Aorta (tissue), 5 donors: ENCODE measurements at places on chromosomes 2 and 18. TPM values are rescaled to one million over a fixed set of nuclear protein-coding genes. Genes with fewer than 3 reads are reported as not detected.
A peak's percentile ranks its signal among the peaks of the same experiment; 100 is the strongest.

Gene FBXO36
- total RNA-seq = 2.2 TPM

Gene SLC9A4
- total RNA-seq = not detected

Gene BOLL
- total RNA-seq = not detected

Gene FOXI3
- total RNA-seq = not detected

Gene LOXL3
- total RNA-seq = 27.1 TPM

DNA sequence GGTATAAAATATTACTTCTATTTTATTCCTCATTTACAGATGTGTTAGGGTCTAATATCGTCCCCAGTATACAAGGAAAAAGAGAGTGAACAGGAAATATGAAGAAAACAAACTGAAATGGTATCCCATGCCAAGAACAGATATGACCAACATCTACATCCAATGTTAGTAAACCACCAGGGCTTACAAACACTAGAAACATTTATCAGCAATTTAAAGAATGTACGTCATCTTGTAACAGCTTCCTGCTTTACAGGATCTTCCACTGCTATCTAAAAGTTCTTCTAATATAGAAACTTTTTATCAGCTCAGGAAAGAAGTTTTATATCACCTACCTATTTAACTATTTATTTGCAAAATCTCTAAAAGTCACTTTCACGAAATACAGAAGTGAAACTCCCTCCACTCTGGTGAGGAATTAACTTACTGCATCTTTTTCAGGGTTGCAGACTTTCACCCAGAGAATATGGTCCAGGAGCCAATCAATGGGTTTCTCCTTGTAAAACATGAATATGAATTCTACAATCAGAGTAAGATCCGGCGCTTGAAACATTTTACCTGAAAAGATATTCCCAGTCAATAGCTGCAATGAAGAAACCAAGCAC is 35.2 kb downstream of the UNC50 start:
- H3K27me3 ChIP-seq = no peaks in the 10 kb centered on the region
- no peak for DNase-seq
- H3K36me3 ChIP-seq = no peaks in the 10 kb centered on the region
- no peak overlapping the region for H3K4me3 ChIP-seq
- no peak overlapping the region for H3K27ac ChIP-seq

DNA sequence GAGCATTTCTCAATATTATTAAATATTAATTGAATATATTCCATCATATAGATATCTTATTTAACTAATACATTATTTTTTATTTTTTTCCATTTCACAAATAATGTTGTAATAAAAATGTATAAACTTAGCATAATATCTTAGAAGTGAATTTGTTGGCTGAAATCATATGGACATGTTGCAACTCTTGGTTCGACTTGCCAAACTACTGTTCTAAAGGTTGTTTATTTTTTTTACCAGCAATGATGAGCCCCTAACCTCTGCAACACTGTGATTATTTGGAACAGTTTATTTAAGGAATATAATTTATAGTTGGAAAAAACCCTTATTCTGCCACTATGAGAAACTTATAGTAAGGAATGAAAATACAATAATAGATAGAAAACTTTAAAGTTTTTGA is 8.8 kb upstream of the NAB1 start:
- no peaks in the 10 kb centered on the region for H3K27me3 ChIP-seq
- H3K27ac ChIP-seq = no peak overlapping the region
- no peak overlapping the region for H3K4me3 ChIP-seq
- H3K36me3 ChIP-seq = no peaks in the 10 kb centered on the region
- H3K4me1 ChIP-seq = peaks cover 7% of the 10 kb centered on the region

DNA sequence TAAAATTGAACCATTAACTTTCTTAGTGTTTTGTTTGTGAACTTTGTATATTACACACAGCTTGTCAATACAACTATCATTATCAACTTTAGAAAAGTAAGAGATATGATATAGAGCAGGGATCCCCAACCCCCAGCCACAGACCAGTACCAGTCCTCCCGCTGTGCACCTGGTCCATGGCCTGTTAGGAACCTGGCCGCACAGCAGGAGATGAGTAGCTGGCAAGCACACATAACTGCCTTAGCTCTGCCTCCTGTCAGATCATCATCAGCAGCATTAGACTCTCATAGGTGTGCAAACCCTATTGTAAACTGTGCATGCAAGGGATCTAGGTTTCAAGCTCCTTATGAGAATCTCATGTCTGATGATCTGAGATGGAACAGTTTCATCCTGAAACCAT is 491.0 kb upstream of the NXPH2 start:
- no peak overlapping the region for H3K27ac ChIP-seq
- no peak for DNase-seq
- no peak overlapping the region for H3K4me3 ChIP-seq
- H3K27me3 ChIP-seq = no peaks in the 10 kb centered on the region
- no peaks in the 10 kb centered on the region for H3K36me3 ChIP-seq
- H3K4me1 ChIP-seq = no peaks in the 10 kb centered on the region

- no peaks in the 10 kb centered on the region for H3K4me1 ChIP-seq
- peak; percentile 81 for DNase-seq
- peak within 1 kb of the TSS; percentile 41 for H3K4me3 ChIP-seq
These were observed at the start of gene RTKN for GRCh38 chr2:74441690-74442482. Gene RTKN (minus strand): TSS chr2:74441937. CDS start chr2:74441816, 121 bp downstream.

DNA sequence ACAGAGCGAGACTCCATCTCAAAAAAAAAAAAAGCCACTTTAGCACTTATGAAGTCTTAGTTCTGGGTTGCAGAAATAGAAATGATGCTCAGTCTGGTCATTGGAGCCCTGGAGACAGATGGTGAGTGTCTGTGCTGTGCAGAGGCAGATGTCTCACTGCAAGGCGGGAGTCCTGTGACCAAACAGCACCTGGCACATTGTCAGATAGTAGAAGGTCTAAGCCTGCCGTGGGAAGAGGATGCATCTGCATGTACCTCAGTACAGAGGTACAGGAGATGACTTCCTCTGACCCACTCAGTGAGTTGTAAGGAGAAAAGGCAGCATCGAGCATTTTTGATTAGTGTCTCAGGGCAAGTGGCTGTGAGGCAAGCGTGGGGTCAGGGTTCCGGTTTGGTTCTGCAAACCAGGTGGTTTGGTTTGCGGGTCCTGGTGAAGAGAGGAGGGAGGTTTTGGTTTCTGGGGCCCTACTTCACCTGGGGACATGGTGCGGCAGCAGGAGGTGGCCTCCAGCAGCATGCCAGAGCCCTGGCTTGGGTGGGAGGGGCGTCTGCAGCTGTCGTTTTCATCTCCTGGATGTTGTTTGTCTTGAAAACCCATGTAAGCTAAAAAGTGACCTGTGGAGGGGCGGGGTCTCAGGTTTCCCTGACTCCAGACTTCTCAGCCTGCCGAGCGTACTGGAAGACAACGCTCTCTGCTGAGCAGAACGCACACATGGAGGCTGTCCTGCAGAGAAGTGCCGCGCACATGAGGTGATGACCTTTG is 3.8 kb downstream of the RBFA start:
- H3K27ac ChIP-seq = no peak overlapping the region
- H3K27me3 ChIP-seq = no peaks in the 10 kb centered on the region
- no peaks in the 10 kb centered on the region for H3K36me3 ChIP-seq
- H3K4me1 ChIP-seq = no peaks in the 10 kb centered on the region

DNA sequence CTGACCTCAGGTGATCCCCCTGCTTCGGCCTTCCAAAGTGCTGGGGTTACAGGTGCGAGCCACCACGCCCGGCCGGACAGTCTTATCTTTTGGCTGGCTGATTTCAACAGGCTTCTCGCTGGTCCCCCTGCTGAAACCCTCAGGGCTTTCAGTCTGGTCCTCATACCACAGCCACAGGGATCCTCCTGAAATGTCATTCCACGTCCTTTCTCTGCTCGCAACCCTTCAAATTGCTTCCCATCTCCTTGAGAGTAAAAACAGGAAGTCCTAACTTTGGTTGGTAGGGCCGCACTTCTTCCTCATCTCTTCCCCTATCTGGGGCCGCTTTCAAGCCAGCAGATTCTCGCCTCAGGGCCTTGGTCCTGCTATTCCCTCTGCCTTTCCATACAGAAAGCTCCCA is 1.4 kb upstream of the CAB39 start:
- no peak overlapping the region for H3K4me3 ChIP-seq
- H3K27ac ChIP-seq = no peak overlapping the region
- no peak for DNase-seq
- no peaks in the 10 kb centered on the region for H3K4me1 ChIP-seq
- no peaks in the 10 kb centered on the region for H3K36me3 ChIP-seq
- H3K27me3 ChIP-seq = no peaks in the 10 kb centered on the region

GRCh38 chr2:142769761-142770160 is 107.7 kb upstream of the KYNU start:
- H3K36me3 ChIP-seq = no peaks in the 10 kb centered on the region
- no peak overlapping the region for H3K27ac ChIP-seq
- no peak for DNase-seq
- no peaks in the 10 kb centered on the region for H3K4me1 ChIP-seq
- H3K27me3 ChIP-seq = no peaks in the 10 kb centered on the region

GRCh38 chr18:23943104-23943503 is 71.5 kb upstream of the TTC39C start:
- H3K36me3 ChIP-seq = no peaks in the 10 kb centered on the region
- no peaks in the 10 kb centered on the region for H3K27me3 ChIP-seq
- H3K4me3 ChIP-seq = no peak overlapping the region
- H3K27ac ChIP-seq = no peak overlapping the region

DNA sequence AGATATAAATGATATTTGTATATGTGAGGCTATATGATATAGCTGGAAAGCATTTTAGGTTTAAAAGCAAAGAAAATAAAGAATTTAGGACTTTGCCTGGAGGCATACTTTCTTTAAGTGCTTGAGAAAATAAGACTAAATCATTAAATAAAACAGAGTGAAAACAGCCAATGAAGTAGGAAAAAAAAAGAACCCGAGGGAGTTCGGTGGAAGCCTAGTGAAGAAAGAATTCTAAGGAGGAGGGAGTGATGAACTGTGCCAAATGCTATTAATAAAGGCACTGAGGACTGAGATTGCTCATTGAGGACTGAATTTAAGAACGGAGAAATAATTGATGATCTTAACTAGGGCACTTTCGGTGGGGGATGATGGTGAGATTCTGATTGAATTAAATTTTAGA is 573.5 kb downstream of the DSC3 start:
- no peak for DNase-seq
- H3K4me1 ChIP-seq = no peaks in the 10 kb centered on the region
- H3K27me3 ChIP-seq = no peaks in the 10 kb centered on the region
- H3K4me3 ChIP-seq = no peak overlapping the region
- H3K36me3 ChIP-seq = no peaks in the 10 kb centered on the region

GRCh38 chr2:208017721-208018120 is 7.6 kb downstream of the PLEKHM3 start:
- no peak overlapping the region for H3K4me3 ChIP-seq
- peaks cover 4% of the 10 kb centered on the region for H3K4me1 ChIP-seq
- H3K36me3 ChIP-seq = no peaks in the 10 kb centered on the region
- DNase-seq = no peak

DNA sequence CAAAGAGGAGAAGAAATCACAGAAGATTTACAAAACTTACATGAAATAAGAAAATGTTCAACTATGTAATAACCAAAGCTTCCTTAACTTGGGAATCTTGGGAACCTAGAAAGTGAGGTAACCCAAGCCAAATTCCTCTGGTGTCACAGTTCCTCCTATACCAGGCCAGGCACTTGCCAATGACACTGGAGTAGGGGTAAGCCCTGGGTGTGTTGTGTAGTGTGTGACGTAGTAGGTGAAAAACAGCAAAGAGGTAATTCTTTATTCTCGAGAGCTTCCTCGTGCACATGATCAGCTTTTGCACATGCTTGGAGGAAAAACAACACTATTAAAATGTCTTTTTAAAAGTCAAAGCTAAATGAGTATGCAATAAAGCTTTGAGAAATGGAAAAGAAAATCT is 118.0 kb downstream of the METTL8 start:
- H3K27me3 ChIP-seq = no peaks in the 10 kb centered on the region
- H3K36me3 ChIP-seq = no peaks in the 10 kb centered on the region
- DNase-seq = no peak
- H3K27ac ChIP-seq = no peak overlapping the region

GRCh38 chr2:238053191-238053776 is 7.5 kb upstream of the SCLY start:
- H3K4me1 ChIP-seq = no peaks in the 10 kb centered on the region
- H3K4me3 ChIP-seq = no peak overlapping the region
- no peaks in the 10 kb centered on the region for H3K27me3 ChIP-seq
- H3K36me3 ChIP-seq = no peaks in the 10 kb centered on the region
- no peak overlapping the region for H3K27ac ChIP-seq
- no peak for DNase-seq

DNA sequence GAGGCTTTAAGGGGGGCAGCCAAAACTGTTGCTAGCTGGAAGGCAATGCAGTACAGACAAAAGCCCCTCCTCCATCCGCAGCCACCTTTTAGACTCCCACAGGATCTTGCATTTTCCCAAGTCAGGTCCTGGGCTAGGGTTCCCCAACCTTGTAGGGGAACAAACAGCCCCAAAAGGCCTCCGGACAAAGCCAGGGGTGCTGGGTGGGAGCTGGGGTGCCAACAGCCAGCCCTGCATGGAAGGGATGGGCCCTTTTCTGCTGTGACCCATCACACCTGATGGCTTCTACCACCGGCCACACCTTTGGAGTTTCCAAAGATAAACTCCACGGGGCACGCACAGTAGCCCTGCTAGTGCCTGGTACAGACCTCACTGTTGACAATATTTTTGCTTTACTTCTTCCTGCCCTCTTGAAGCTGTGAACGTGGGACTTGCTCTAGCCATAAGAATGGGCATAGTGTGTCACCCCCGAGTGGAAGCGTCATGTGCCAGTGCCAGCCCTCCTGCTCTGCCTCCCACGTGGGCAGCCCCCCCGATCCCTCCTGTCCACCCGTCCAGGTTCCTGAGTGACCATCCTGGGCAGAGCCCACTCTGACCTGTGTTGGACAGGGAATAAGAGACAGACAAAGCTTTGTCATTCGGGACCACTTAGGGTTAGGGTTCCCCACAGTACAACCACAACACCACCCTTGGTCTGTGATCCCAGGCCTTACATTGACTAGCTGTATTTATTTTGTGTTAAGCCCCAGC is 18.8 kb downstream of the TUBB6 start:
- no peak overlapping the region for H3K4me3 ChIP-seq
- no peaks in the 10 kb centered on the region for H3K4me1 ChIP-seq
- peaks cover 3% of the 10 kb centered on the region for H3K36me3 ChIP-seq

- H3K4me1 ChIP-seq = no peaks in the 10 kb centered on the region
- no peak overlapping the region for H3K4me3 ChIP-seq
- H3K36me3 ChIP-seq = no peaks in the 10 kb centered on the region
- no peaks in the 10 kb centered on the region for H3K27me3 ChIP-seq
These were observed 502.2 kb downstream of the NRXN1 start for GRCh38 chr2:50529600-50530218.

GRCh38 chr2:112941753-112942653 is 31.0 kb downstream of the IL37 start:
- no peaks in the 10 kb centered on the region for H3K27me3 ChIP-seq
- peak; percentile 81 for DNase-seq
- H3K36me3 ChIP-seq = no peaks in the 10 kb centered on the region
- H3K4me1 ChIP-seq = no peaks in the 10 kb centered on the region

GRCh38 chr2:236223675-236224074 is 40.5 kb downstream of the ASB18 start:
- H3K36me3 ChIP-seq = no peaks in the 10 kb centered on the region
- no peaks in the 10 kb centered on the region for H3K4me1 ChIP-seq
- H3K27me3 ChIP-seq = no peaks in the 10 kb centered on the region
- no peak overlapping the region for H3K27ac ChIP-seq
- H3K4me3 ChIP-seq = no peak overlapping the region

DNA sequence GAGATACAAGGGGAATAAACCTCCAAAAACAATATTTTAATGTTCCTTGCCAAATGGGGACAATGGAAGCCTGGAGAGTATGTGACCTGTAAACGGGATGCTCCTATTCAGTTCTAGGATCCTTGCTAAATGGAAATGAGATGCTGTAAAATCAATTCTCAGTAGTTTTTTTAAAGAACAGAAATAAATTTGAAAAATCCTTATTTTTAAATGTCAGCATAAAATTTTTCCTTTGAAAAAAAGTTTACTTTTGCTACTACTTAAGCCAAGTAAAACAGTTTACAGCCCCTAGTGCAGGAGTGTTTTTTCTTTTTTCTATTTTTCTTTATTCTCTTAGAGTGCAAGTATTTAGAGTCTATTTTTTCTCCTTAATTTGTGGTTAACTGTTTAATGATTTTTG is 158.8 kb downstream of the MBD5 start:
- no peaks in the 10 kb centered on the region for H3K36me3 ChIP-seq
- H3K4me1 ChIP-seq = no peaks in the 10 kb centered on the region
- no peaks in the 10 kb centered on the region for H3K27me3 ChIP-seq
- no peak overlapping the region for H3K27ac ChIP-seq
